Stimulated activated CD4-positive, alpha-beta T cell treated with anti-CD3 and anti-CD28 coated beads, TNF-alpha, amount 100 ng/mL, for 1 hour (primary cell): ENCODE measurements at places on chromosomes 11 and 22.

DNA sequence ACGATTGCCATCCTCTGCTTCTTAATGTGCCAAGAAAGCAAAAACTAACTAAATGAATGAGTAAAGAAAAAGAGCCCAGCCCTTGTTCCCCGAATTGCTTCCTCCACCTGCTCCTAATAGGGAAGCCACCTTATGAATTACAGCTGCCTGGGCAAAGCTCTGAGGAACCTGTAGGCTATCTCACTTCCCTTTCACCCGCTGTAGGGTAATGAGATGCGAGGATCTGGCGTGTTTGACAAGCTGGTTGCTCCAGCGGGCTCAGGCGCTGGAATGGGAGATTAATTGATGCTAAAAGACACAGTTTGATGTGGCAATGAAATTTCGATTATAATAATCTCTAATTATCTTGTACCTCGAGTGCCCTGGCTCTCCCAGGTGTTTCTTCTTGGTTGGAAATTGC lies 256.4 kb downstream of the NTM start:
- DNase-seq: no peak

GRCh38 chr11:61577383-61578118 lies 3.3 kb downstream of the SYT7 start:
- no peak for DNase-seq

DNA sequence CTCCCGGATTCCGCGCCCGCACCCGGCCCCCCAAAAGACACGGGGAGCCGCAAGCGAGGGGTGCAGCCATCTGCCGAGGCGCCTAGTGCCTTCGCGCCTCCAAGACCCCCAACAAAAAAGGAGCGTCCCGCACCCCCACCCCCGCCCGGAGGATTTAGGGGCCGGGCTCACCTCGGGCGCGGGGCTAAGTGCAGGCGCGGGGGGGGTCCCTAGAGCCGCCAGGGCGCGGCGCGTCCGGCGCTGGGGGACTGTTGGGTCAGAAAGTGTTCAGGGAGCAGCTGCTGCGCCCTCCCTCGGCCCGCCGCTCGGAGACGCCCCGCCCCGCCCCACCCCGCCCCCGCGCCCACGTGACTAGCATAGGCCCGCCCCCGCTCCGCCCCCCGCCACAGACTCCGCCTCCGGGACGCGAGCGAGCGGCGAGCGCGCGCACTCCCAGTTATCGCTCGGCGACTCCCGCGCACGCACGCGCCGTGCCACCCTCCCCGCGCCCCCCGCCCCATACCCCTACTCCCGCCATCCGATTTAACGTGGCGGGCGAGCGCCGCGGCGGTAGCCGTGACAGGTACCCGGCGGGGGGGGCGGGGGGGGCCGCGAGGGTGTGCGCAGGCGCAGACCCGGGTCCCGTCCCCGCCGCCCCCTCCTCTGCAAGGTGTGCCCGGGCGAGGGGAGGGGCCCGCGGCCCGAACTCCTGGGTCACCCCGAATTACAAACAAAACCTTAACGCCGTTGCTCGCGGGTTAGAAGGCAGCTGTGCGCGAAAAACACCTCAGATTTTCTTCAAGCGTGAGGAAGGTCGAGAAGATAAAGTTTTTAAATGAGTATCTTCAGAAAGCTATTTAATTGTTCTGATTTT lies 56.2 kb downstream of the KCNJ4 start:
- DNase-seq: peak; percentile 75

- no peak for DNase-seq
These were observed 6.8 kb upstream of the CREB3L1 start for GRCh38 chr11:46270684-46271083.

GRCh38 chr11:17972987-17973386 lies 39.9 kb downstream of the SERGEF start:
- no peak for DNase-seq

DNA sequence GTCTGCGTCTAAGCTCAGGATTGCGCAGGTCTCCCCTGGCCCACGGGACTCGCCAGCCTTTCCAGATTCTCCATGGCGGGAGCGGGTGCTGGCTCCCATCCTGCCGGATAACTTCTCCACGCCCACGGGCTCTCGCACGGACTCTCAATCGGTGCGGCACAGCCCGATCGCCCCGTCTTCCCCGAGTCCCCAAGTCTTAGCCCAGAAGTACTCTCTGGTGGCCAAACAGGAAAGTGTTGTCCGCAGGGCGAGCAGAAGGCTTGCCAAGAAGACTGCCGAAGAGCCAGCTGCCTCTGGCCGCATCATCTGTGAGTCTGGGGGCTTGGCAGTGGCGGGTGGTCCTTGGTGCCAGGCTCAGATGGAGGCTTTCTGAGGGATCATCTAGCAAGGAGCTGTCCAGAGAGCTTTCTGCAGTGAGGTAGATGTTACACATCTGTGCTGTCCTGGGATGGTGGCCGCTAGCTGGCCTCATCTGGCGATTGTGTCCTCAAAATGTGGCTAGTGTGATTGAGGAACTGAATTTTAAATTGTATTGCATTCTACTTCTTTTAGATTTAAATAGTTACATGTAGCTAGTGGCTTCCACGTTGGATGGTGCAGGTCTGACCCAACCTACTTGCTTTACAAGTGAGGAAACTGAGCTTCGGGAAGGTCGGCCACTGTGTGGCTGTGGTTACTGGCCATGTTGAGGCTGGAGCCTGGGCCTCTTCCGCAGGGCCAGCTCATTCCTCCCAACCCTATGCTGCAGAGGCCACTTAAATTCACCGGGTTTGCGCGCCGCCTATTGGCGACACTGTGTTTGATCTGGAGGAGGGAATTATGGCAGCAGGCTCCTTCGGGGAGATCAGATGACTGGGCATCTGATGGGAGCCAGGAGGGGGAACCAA lies 6.7 kb downstream of the INCENP start:
- no peak for DNase-seq

DNA sequence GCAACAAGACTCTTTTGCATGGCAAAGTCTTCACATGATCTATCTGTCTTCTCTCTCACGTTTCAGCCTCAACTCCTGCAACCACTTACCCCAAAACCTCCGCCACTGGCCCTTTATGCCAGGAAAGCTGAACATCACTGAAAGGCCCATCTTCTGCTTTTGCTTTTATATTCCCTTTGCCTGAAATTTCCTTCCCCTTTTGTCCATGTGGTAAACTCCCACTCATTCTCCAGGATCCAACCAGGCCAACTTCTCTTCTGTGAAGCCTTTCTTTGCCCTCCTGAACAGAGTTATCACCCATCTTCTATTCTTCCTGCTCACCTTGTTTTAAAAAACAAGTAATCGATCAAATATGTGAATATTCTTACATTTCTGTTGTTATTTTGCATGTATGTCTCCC lies 117.8 kb downstream of the WNT11 start:
- DNase-seq: no peak

DNA sequence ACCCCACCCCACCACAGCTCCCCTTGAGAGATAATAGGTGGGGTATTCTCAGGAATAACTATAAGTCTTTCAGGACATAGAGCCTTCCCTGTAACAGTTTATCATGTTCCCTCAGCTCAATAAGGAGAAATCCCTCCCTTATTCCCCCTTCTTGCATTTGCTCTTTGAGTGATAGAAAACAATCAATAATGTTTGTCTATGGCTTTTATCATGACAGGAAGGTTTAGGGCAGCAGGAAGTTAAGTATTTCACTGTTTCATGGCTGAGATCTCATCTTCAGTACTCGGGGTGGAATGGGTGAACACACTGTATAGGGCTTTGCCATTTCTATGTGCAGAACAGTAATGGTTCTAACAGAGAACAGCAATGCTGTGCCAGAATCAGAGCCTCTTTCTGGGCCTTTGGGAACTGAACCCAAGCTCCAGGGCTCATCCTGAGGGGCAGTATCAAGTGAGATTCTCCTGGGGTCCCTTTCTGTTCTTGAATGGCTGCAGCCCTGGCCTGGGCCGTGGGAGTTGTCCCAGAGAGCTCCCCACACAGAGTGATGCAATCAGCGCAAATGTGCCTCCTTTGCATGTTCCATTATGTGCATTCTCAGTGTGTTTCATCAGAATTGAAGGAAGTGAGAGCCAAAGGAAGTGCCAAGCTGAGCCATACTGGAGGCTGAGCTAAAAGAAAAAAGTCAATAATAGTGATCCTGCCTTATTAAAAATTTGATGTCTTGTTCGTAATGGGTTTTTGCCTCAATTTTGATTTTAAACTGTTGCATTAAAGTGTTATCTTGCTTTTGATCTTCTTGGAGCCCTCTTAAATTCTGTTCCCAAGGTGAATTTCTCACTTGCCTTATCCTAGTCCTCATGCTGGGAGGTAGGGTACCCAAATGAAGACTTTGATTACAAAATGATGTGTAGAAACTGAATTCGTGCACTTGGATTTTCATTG lies 2.9 kb upstream of the CYP2R1 start:
- no peak for DNase-seq

DNA sequence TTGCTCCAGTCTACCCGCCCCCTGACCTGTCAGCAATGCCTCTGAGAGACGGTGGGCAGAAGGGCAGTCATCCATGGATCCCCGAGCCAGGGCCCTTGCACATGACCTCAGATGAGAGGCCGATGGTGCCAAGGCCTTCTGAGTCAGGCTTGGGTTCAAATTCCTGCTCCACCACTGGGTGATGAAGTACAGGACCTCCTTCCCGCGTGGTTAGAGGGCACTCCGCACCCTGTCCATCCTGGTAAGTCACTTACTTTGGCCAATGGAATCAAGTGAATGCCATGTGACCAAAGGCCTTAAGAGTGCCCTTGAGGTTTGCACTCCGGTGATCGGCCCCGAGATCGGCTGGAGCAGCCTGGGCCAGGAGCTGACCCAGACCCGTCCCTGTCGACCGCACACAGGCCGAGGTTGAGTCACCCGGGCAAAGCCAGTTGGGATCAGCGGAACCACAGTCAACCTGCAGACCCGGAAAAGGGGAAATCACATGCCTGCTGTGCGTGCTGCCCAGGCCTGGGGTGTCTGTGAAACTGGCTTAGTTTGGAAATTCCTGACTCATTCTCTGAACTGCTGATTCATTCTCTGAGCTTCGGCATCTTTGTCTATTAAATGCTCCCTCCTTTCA lies 48.9 kb downstream of the RTL6 start:
- DNase-seq: no peak

- no peak for DNase-seq
These were observed 5.5 kb downstream of the FAM111B start for GRCh38 chr11:59112494-59112893.

DNA sequence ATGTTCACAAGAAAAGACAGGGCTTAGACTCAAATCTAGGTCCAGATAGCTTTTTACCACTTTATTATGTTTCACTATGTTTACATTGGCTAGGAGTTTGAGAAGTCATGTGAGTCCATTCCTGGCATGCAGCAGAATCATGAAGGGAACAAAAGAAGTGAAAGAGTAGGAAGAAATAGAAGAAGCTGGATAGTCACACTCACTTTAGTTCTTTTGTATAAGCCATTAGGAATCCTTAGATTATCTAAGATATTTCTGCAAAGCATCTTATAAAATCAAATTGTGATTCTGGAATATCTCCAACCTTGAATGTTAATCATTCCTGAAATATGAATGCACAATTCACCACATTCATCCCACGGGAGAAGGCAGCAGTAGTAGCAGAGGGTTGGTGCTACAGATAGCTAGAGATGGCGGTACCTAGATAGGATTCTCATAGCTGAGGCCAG lies 31.9 kb downstream of the MAML2 start:
- DNase-seq: no peak

- DNase-seq: no peak
These were observed 64.8 kb downstream of the MUC15 start for GRCh38 chr11:26507229-26507628.

DNA sequence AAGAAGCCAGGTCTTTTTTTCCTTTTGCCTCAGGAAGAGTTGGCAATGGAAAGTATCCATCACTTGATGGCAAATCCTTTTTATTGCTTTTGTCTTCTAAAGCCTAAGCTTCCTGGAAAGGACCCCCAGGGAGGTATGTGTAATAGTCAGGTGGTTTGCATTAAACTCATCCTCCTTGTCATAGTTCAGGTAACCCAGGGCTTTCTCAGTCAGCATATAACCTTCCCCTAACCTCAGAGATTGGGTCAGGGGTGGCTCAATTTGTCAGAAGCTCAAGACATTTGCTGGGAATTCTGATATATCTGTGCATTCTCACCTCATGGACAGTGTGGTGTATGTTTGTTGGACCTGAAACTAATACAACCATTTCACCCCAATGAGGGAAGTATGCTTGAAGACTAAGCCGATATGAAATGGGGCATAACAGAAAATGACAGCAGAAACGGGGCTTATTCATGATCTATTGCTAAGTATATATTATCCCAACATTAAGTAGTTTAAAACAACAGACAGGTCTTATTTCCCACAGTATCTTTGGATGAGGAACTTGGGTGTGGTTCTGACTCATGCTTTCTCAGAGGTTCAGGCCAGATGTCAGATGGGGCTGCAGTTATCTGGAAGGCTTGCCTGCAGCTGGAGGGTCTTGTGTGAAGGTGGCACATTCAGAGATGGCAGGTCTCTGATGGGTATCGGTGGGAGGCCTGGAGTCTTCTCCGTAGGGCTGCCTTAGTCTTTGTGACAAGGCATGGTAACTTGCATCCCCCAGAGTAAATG lies 135.8 kb upstream of the SPON1 start:
- no peak for DNase-seq

DNA sequence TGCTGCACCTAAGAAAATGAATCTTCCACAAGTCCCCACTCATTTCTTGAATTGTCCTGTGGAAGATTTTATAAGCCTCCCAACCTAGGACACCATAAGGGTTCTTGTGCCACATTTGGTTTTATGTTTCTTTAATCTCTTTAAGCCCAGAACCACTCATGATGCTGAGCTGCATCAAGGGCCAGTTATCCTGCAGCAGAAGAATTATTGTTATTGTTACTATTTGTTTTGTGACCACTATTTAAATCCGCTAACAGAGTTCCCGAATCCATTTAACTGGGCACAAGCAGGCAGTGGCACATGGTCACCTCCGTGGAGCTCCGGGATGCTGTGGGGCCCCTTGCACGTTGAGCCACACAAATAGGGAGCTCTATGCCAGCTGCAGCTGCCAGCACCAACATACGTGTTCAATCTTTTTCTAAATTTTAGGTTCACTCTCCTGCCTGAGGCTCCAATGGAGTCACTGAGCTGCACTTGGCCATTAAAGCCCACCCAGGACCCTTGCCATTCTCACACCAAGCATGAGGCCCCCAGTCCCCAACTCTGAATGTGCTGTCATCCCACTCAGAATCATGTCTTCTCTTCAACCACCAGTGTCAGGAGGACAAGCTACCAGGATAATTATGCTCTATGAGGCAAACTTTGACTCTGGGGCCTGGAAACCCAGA lies 60.6 kb downstream of the DGCR2 start:
- DNase-seq: no peak

GRCh38 chr22:38947321-38948140 lies 9.9 kb upstream of the APOBEC3A start:
- DNase-seq: no peak

GRCh38 chr11:17760102-17761029 lies 25.8 kb downstream of the KCNC1 start:
- DNase-seq: no peak
